ENCODE measurements at places on chromosomes 7 and 10.

DNA sequence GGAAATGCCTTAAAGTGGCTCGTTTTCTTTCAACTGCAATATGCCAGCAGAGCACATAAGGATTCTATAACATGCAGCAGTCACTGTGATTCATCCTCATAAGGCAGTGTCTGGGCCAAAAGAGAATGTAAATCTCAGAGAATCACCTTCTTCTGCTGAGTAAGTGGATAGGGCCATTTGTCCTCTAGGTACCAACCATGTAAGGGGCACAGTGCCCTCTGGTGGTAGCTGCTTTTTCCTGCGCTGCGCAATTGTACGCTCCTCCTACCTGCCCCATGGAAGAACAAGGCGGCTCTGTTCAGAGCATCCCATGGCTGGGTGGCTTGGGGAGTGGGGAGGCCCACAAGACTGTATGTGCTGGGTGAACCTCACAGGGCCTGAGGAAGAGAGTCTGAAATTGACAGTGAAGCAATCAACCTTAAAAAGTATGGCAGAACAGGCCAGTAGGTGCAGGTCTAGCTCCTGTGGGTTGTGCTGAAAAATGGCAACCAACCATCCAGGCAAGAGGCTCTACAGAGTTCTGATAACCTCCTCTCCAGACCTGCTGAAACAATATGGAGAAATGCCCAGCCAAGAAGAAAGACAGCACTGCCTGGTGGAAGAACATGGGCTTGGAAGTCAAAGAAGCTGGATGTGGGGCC lies 78.6 kb upstream of the C10orf90 start:
- no peaks in the 10 kb centered on the region for H3K27me3 ChIP-seq
- no peak for DNase-seq
- H3K4me1 ChIP-seq, result no peaks in the 10 kb centered on the region
- no peak overlapping the region for H3K4me3 ChIP-seq

DNA sequence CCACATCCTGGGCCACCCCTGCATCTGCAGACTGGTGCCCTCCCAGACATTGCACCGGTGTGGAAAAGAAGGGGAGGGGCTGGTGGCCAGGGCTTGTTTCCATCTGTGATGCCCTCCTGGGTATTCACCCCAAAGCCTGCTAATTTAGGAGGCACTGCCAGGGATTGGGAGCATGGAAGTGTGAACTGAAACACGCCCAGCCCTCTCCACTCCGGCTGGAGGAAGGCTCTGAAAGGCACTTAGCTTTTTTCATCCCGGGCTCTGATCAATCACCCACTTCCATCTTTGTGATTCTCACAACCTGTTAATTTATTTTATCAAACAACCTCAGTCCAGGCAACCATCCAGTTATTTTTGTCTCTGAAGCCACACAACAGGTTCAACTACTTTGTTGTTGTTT lies 20.9 kb upstream of the CPXM2 start:
- no peak overlapping the region for H3K4me3 ChIP-seq
- H3K27ac ChIP-seq, result no peak overlapping the region
- H3K4me1 ChIP-seq, result peaks cover 8% of the 10 kb centered on the region
- no peaks in the 10 kb centered on the region for H3K27me3 ChIP-seq
- DNase-seq, result no peak

GRCh38 chr7:121730869-121731268 lies 142.1 kb upstream of the PTPRZ1 start:
- no peak for DNase-seq
- H3K36me3 ChIP-seq, result no peaks in the 10 kb centered on the region
- H3K27me3 ChIP-seq, result no peaks in the 10 kb centered on the region

DNA sequence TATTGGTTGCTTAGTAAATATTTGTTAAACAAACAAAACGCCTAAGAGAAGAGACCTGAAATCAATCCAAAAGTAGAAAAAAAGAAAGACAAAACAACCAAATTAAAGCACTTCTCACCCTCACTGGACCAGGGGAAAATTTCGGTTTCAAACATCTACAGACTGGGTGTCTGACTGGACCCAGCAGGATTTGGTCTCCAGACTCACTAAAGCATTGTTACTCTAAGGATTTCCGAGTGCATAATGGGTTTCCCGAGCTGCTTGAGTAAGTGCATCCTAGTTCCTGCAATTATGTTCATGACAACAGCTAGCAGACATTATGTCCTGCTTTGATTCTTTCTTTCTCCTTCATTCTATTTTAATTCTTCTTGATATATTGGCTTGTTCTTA lies 51.8 kb upstream of the FAM3C start:
- H3K36me3 ChIP-seq, result no peaks in the 10 kb centered on the region
- H3K4me3 ChIP-seq, result no peak overlapping the region
- H3K4me1 ChIP-seq, result no peaks in the 10 kb centered on the region
- no peak for DNase-seq
- H3K27me3 ChIP-seq, result no peaks in the 10 kb centered on the region
- no peak overlapping the region for H3K27ac ChIP-seq

DNA sequence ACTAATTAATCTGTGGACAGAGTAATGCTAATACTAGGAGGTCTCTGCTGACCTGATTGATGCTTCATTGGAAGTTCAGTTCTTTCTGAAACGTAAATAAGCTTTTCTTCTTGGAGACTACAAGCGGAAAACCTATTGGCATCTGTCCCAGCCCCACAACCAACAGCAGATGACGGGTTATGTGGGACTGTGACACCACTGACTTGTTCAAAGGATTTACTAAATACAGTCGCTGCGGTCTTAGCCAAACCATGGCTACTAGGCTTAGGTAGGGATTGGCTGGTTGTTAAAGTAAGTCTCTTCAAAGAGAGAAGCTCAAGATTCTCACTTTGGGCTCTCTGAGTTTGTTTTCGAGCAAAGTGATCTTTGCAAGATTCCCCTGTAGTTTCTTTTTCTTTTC lies 68.3 kb downstream of the HYCC1 start:
- no peaks in the 10 kb centered on the region for H3K4me1 ChIP-seq
- DNase-seq, result no peak
- no peaks in the 10 kb centered on the region for H3K27me3 ChIP-seq
- no peak overlapping the region for H3K27ac ChIP-seq
- H3K4me3 ChIP-seq, result no peak overlapping the region

- H3K4me1 ChIP-seq, result no peaks in the 10 kb centered on the region
- H3K36me3 ChIP-seq, result no peaks in the 10 kb centered on the region
- no peaks in the 10 kb centered on the region for H3K27me3 ChIP-seq
- no peak for DNase-seq
- H3K27ac ChIP-seq, result no peak overlapping the region
- H3K4me3 ChIP-seq, result no peak overlapping the region
These were observed 75.8 kb downstream of the LSMEM1 start for GRCh38 chr7:112556633-112557032.

DNA sequence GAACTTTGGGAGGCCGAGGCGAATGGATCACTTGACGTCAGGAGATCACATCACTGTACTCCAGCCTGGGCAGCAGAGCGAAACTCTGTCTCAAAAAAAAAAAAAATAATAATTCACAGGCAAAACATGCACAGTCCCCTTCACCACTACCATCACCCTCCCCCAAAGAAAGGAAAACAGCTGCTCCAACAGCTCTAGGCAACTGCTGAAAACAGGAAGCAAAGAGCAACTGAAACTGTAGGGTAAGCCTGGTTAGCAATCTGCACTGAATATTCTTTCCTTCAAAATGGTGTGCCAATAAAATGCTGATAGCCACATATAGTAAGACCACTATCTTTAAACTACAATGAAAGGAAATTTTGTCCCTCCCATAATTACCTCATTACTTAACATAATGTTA lies 11.8 kb downstream of the NT5C2 start:
- H3K36me3 ChIP-seq, result peaks cover 23% of the 10 kb centered on the region
- no peak overlapping the region for H3K27ac ChIP-seq
- H3K4me1 ChIP-seq, result peaks cover 37% of the 10 kb centered on the region
- DNase-seq, result no peak

DNA sequence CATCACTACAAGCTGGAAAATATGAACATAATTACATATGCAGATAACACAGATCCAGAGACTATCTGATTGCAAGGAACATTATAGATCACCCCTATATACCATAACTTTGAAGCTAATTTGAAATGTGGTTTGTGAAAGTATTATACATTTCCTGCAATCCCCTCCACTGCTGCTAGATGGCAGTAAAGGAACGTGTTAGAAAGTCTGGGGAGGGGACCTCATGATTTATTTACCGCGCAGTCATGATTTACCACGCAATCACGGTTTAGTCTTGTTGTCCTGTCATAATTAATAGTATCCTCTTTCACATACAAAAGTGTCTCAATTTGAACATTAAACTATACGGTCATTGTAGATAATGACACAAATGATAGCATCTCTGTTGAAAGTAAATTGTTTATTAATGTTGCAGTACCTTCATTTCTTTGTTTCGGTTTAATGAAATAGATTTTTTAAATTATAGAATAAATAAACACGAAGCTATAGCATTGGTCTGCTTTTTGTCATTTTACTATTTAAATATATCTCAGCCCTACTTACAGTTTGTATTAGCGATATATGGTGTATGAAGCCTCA lies 145.3 kb upstream of the PRSS1 start:
- H3K4me1 ChIP-seq, result no peaks in the 10 kb centered on the region
- no peak overlapping the region for H3K4me3 ChIP-seq
- no peak for DNase-seq
- H3K27ac ChIP-seq, result no peak overlapping the region

DNA sequence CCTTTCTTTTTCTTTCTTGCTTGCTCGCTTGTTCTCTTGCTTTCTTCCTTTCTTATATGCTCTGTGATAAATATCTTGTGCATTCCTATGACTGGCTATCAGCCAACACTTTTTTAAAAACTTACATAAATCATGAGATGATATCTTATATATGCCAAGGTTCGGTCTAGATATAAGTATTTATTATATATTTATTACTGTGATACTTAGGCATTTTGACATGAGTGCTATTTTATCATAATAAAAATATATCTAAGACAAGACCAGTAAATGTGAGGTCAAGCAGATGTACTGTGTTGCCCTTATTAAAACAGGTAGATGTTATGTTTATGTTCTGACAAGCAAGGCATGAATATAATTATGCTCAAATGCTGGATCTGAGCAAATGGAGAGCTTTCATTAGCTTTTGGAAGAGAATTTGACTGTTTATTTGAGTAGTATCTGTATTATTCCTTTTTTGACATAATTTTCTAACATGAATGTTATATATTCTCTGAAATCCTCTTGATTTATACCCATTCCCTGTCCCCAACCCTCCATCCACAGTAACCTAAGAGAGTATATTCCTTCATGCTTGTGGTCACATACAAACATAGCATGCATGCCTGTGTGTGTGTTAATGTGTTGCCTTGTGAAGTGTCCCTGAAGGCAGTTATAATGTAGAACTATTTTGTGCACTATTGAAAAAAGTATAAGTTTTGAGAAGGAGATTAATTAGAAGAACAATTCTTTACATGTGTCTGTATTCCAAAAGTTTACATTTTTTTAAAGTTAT lies 158.0 kb downstream of the HDAC9 start:
- H3K4me3 ChIP-seq, result no peak overlapping the region
- H3K4me1 ChIP-seq, result no peaks in the 10 kb centered on the region
- no peak for DNase-seq
- H3K36me3 ChIP-seq, result no peaks in the 10 kb centered on the region

- H3K4me3 ChIP-seq, result no peak overlapping the region
- no peaks in the 10 kb centered on the region for H3K27me3 ChIP-seq
- DNase-seq, result no peak
- no peak overlapping the region for H3K27ac ChIP-seq
These were observed 3.1 kb upstream of the PRPS1L1 start for GRCh38 chr7:18030758-18031157.

DNA sequence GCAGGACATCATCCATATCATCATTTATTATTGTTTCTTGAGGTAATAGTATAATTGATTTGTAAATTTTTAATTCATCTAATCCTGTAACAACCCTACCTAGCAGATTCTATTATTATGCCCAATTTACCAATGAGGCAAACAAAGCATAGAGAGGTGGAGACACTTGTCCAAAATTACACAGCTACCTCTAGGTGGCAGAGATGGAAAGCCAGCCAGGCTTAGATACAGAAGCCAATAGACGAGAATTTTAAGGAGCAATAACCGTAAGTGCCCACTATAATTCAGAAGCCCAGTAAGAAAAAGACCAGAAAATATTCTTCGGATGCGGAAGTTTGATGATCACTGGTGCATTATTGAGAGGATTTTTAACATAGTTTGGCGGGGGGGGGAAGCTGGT lies 54.0 kb downstream of the ANK3 start:
- no peak overlapping the region for H3K27ac ChIP-seq
- H3K4me3 ChIP-seq, result no peak overlapping the region

DNA sequence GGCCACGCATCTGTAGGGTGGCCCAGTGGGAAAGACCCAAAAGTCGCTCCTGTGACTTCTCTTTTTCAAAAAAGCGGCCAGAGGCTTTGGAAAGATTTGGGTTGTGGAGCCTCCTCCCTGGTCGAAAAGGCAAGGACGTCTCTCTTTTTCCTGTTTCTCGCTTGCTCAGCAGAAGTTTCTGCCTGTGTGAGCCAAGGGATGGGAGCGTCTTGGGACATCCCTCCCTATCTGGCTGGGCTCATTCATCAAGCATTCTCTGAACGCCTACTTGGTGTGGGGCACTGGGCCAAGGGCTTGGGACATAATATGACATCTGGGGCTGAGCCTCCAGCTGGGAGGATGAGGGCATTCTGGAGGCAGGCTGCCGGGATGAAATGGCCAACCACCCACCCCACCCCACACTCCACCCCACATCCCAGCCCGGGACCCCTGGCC lies 120.9 kb downstream of the C10orf105 start:
- DNase-seq, result no peak
- no peaks in the 10 kb centered on the region for H3K27me3 ChIP-seq
- no peak overlapping the region for H3K4me3 ChIP-seq
- no peaks in the 10 kb centered on the region for H3K36me3 ChIP-seq
- H3K4me1 ChIP-seq, result peaks cover 13% of the 10 kb centered on the region
- H3K27ac ChIP-seq, result peak overlapping the region; percentile 91

DNA sequence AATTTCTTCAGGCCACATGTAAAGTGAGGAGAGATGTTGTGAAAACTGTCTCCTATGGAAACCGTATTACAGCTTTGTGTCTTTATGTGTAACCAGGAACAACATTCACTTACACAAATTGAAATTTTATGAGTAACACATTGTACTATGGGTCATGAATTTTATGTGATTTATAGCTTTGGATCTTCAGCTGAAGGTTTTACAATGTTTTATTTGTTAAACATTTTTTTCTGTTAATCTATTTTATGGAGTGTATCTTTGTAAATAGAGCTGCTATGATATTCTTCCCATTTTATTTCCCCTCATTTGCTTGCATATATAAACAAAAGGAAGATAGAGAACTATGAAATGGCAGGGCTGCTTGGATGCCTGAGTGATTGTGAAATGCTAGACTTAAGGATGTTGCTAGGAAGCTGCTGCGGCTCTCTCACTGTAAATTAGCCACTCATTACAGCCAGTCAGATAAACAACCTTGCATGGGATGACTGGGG lies 104.5 kb upstream of the PCLO start:
- H3K27me3 ChIP-seq, result no peaks in the 10 kb centered on the region
- no peaks in the 10 kb centered on the region for H3K36me3 ChIP-seq
- no peak for DNase-seq

GRCh38 chr7:1065585-1066241 lies 21.4 kb downstream of the GPR146 start:
- no peaks in the 10 kb centered on the region for H3K36me3 ChIP-seq
- no peaks in the 10 kb centered on the region for H3K27me3 ChIP-seq
- H3K4me3 ChIP-seq, result peak overlapping the region; percentile 36
- DNase-seq, result peak; percentile 86
- H3K4me1 ChIP-seq, result peaks cover 22% of the 10 kb centered on the region
